MG63 (cell line): ENCODE measurements at places on chromosomes 12 and 14. TPM values are rescaled to one million over a fixed set of nuclear protein-coding genes. Genes with fewer than 3 reads are reported as not detected.
A peak's percentile ranks its signal among the peaks of the same experiment; 100 is the strongest.

GRCh38 chr12:124844411-124845397 is 19.0 kb downstream of the SCARB1 start:
- no peak for DNase-seq

DNA sequence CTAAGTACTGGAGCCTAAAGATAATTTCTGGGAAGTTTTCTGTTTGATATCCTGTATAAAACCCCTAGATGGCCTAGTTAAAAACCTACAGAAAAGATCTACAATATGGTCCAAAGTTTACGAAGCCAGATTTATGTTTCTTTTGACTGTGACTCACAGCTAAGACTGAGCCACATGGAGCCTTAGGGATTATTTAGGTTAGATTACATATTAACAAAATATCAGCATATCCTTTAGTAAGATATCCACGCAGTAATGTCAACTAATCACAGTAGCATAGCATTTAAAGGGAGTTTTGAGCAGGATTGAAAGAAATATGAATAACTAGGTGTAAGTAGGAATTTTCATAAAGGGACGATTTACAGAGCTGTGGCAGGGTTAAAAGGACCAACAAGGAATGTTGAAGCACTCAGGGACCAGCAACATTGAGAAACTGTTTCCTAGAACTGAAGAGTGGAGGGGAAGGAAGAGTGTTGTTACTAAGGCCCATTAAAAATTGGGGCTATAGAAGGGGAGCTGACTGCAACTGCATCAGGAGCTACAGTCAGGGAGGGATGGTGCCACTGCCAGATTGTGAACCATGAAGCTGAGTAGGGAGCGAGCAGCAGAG is 155.5 kb downstream of the DACT1 start:
- no peak for DNase-seq

RAPGEF3 gene
- total RNA-seq: 2.9 and 6.1 TPM in 2 replicates

SSPN gene
- 0.13 TPM in 1 of 2 replicates, not detected in the other for total RNA-seq

GRCh38 chr12:116677202-116677661 is 60.6 kb downstream of the SPRING1 start:
- no peak for DNase-seq

- DNase-seq: no peak
Observed at GRCh38 chr14:21940887-21941856, 267.6 kb upstream of the OR4E1 start.

- DNase-seq: peak; percentile 4
Observed at GRCh38 chr12:12081836-12082497, 11.2 kb downstream of the BCL2L14 start.

GRCh38 chr14:78633752-78634151 is 463.6 kb downstream of the NRXN3 start:
- DNase-seq: no peak

GRCh38 chr14:69625299-69626131 is 14.1 kb downstream of the SUSD6 start:
- no peak for DNase-seq

GRCh38 chr14:37622231-37622923 is 26.9 kb downstream of the TTC6 start:
- DNase-seq: no peak

VWF gene
- 0.03 and 0.12 TPM in 2 replicates for total RNA-seq

TCL1A gene
- total RNA-seq: not detected in 2 replicates

- no peak for DNase-seq
Observed at GRCh38 chr12:69910694-69911093, 85.7 kb downstream of the MYRFL start.

ANGEL1 gene
- total RNA-seq: 1.1 and 2.5 TPM in 2 replicates
